Fibroblast of skin of left quadriceps (primary cell): ENCODE measurements at places on chromosomes 4 and X.
A peak's percentile ranks its signal among the peaks of the same experiment; 100 is the strongest.

GRCh38 chr4:118872181-118872580, 16.5 kb upstream of the SYNPO2 start:
- no peak for DNase-seq

GRCh38 chr4:78722320-78722719, 53.8 kb upstream of the BMP2K start:
- DNase-seq, result no peak

DNA sequence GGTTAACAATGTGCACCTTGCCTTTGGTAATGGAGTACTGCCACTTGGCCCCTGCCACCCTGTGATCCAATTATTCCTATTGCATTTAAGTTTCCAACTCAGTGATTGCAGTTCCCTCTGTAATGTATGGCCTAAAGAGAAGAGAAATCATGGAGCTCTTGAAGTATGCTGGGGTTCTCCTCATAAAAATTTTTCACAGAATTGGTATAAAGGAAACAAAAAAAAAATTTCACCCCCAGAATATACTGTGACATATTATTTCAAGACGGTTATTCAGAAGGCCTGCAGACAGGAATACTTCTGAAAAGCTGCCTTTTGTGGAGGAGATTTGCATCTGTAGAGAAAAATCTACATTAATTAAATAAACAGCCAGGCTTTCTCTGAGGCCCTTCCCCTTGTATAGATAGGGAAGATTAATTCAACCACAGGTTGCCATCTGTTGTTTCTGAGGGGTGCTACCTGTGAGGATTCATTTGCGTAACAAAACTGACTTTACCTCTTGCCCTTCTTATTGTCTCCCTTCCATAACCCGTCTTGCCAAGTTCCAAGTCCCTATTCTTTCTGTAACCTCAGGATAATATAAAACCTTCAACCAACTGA, 94.8 kb upstream of the LANCL3 start:
- DNase-seq, result no peak

DNA sequence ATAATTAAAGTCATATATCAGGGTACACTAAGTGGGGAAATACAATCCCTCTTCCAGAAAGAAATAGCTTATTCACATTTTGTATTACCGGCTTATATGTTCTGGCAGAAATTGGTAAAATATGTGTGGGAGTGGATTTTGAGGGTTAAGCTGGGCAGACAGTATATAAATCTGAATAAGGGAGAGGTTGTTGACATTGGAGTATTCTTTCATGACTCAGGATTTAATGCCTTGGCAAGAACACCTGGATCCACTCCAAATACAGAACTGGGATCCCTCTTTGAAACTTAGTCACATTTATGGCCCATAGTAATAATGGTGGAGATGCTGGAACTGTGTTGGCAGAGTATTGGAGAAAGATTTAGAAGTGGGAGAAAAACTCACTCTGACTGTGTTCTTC, 54.3 kb upstream of the TET2 start:
- peak; percentile 89 for DNase-seq

DNA sequence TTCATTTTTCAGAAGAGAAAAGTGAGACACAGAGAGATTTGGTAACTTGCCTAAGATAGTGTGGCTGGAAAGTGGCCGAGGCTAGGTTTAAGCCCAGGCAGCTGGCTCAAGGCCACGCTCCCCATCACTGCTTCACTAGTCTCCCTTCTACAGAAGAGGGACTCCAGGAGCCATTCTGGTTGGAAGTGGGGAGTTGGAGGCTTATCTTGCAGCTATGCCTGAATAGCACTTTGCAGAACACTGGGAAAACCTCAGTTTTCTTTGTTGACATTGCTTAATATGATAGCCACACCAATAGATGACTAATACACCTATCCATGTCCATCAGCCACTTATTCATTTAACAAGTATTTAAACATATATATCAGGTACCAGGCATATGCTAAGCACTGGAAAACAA, 18.5 kb downstream of the LRRC66 start:
- DNase-seq, result no peak
